ENCODE measurements at places on chromosomes 5 and 9. TPM values are rescaled to one million over a fixed set of nuclear protein-coding genes. Genes with fewer than 3 reads are reported as not detected.

GRCh38 chr5:55035480-55035879, 11.4 kb downstream of the GZMK start:
- no peaks in the 10 kb centered on the region for H3K27me3 ChIP-seq
- no peak overlapping the region for H3K27ac ChIP-seq
- no peak for DNase-seq
- H3K4me1 ChIP-seq: no peaks in the 10 kb centered on the region
- no peaks in the 10 kb centered on the region for H3K36me3 ChIP-seq

DNA sequence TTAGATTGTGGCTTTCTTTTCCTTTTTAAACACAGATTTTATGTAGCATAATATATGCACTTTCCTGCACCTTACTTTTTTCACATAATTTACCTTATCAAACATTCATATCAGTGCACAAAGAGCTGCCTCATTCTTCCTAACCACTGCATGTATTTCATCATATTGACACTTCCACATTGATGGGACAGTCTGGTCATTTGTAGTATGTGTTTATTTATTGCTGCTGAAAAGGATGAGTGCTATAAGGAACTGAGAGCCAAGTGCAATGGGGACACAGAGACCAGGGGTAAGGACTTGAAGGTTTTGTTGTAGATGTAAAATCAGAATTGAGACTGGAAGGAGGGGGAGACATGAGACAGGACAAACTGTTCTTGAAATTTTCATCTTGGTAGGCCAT, 193.8 kb downstream of the SMARCA2 start:
- no peak overlapping the region for H3K27ac ChIP-seq
- no peaks in the 10 kb centered on the region for H3K4me1 ChIP-seq

The ELOVL7 gene
- 0.36 TPM for polyA plus RNA-seq

The MAMDC2 gene
- polyA plus RNA-seq: not detected

The PFDN1 gene
- 31.2 TPM for polyA plus RNA-seq

Data from B cell (primary cell).